ENCODE measurements at places on chromosomes 1 and 21.

GRCh38 chr1:112722601-112723510 is 7.7 kb upstream of the PPM1J start:
- no peak for DNase-seq

GRCh38 chr1:72278461-72278860 is 3.9 kb downstream of the NEGR1 start:
- no peak for DNase-seq

DNA sequence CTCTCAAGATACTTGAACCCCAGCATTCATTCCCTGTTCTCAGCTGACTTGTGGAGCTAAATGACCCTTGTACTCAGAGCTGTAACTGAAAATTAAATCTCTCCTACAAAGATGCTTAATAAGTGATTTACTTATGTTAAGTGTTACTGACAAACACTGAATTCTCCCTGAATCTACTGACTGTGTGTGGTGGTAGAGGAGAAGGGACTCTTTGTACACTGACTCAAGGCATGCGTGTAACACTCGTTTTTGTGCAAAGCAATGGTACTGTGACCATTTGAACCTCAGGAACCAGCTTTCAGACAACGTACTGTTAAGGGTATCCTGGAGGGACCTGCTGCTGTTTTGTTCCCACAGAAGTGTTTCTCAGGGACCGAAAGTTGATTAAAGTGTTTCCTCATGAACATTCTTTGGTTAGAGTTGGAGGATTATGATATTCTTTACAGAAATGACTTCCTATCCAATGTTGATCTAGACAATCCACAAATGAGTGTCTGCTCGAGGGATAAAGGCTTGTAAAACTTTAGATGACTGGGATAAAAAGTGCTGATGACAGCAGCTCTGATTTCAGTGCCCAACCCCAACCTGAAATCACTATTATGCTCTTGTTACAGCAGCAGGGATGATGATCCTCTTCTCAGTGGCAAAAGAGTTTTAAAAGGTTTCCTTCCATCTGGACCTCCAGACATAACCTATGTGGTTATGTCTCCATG is 12.8 kb downstream of the RGL1 start:
- DNase-seq: no peak

DNA sequence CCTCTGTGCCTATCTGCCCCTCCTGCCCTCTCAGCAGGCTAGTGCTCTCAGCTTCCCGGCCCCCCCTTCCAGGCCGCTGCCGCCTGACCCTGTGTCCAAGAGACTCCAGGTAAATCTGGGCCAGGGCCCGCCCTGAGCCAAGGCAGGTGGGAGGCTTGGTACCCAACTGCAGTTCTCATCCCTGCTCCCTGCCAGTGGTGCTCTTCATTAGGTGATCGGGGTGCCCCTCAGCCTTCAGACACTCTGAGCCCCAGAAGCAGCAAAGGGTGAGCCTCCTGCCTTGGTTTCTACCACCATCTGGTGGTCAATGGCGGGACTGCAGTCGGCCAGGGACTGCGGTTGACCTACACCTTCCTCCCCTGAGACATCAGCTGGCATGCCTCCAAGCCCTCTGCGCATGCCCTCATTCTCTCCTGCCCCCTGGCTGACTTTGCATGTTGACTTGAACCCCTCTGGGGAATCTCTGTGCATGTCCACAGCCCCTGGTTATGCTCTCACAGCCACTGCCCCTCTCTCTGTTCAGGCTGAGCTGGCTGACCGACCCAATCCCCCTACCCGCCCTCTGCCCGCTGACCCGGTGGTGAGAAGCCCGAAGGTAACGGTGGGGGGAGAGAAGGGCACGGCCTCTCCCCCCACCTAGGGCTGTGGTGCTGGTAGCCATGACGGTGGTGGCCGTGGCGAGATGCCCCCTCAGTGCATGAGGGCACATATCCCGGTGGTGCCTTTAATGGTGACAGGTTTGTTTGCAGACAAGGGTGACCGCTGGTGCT is 2.0 kb upstream of the EFNA4 start:
- peak; percentile 91 for DNase-seq

GRCh38 chr1:213249395-213249794 is 198.4 kb downstream of the RPS6KC1 start:
- no peak for DNase-seq

- DNase-seq: no peak
These were observed 28.2 kb upstream of the KHDRBS1 start for GRCh38 chr1:31985430-31985829.

DNA sequence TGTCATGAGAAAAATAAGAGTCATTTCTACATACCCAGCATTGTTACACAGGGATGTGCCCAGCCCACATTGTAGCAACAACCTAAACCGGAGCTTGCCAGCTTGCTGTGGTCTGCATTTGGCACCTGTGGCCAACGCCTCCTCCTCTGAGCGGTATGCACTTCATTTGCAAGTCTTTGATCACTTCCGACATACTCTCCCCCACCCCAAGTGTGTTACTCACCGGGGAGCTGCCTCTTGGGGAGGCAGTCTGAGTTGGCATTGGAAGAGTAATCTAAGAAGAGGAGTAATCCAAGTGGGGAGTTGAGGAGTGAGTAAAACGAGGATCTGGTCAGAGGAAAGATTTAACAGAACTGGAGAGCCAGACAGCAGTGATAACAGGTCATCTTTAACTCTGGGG is 3.8 kb downstream of the BCL9 start:
- peak; percentile 79 for DNase-seq

DNA sequence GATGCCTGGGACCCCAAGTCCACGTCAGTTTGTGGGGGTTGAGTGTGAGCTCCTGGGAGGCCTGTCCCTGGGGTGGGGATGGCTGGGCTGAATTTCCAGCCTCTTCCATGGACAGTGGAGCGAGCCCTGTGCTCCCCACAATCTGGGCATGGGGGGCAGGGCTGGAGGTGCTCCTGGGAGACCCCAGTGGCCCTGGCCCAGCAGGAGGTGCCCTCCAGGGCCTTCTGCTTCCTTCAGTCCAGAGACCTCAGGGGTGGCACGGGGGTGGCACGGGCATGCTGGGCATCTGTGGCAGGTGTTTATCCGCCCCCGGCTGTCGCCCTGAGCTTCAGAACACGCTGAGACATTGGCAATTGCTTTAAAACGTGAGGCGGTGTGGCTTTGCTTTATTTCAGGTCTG is 40.9 kb downstream of the MORN1 start:
- DNase-seq: no peak

DNA sequence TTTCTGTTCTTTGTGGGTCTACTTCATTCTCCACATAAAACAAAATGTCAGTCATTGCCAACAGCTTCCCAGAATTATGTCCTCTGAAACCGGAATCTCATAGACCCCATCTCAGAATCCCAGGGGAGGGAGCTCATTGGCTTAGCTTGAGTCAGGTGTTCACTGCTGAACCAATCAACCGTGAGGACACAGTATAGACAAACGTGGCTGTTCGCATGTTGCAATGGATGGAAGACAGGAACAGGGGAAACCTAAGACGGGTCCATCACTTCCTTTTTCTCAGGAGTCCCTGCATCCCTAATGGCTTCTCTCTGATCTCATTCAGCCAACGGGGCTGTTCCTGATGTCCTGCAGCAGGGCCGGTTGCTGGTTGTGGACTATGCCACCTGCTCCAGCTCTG is 9.1 kb downstream of the CELA2A start:
- DNase-seq: no peak

DNA sequence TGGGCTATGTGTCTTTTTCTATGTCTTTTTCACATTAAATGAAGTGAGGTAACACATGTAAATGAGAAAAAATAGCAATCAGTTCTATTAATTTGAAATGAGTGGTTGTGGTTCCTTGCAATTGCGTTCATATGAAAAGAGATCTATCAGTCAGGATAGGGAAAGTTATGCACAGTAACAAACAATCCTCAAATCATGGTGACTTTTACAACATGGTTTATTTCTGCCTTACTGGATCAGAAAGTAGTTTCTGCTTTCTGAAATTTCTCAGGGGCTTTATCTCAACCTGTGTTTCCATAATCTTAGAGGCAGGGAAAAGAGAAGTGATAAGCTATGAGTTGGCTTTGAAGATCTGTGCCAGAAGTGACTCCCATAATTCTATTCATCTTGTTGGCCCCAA is 39.0 kb downstream of the DOP1B start:
- no peak for DNase-seq

DNA sequence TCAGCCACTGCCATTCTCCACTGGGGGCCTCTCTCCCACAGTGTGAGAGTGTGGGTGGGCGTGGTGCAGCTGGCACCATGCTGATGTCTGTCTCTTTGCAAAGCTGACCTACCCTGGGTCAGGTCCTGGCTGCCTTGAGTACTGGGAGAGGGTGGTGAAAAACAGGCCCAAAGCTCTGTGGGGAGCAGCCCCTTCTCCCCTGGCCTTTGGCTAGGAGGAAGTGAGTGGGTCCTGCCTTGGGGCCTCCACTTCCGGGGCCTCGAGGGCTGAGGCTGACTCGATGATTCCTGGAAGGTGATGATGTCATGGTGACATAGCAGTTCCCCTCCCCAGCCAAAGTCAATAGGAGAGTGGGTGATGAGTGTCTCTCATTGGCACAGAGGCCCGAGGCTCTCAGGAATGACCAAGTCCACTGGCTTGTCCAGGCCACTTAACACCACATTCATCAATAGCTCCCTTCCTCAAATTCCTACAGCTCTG is 53.0 kb downstream of the IER5 start:
- no peak for DNase-seq
